ENCODE measurements at places on chromosomes 6 and 20.
A peak's percentile ranks its signal among the peaks of the same experiment; 100 is the strongest.

DNA sequence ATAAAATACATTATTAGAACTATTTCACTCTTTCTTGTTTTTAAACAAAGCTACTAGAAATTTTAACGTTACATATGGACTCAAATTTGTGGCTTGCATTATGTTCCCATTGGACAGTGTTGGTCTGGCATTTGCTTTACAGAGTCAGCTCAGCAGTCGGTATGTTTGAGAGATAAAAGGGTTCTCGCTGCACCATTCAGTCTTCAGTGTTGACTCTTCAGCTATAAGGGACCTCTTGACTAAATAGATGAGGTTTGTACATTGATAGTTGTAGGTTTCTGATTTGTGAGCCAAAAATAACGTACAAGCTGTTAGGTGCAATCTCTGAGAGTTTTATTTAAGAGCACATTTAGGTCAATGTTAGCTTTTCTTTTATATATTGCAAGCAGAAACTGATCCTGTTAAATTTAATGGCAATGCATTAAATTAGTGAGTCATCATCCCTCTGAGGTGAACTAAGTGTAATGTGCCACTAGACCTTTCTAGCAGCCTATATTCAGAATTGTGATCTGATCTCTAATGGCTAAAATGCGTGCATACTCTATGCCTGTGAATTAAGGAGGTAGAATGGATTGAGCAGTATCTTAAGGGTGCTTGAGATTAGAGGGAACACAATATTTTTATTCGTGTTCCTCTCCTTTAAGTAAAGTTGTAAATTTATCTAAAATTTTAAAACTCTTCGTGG, 485.6 kb upstream of the SYNCRIP start:
- no peak for ATAC-seq

DNA sequence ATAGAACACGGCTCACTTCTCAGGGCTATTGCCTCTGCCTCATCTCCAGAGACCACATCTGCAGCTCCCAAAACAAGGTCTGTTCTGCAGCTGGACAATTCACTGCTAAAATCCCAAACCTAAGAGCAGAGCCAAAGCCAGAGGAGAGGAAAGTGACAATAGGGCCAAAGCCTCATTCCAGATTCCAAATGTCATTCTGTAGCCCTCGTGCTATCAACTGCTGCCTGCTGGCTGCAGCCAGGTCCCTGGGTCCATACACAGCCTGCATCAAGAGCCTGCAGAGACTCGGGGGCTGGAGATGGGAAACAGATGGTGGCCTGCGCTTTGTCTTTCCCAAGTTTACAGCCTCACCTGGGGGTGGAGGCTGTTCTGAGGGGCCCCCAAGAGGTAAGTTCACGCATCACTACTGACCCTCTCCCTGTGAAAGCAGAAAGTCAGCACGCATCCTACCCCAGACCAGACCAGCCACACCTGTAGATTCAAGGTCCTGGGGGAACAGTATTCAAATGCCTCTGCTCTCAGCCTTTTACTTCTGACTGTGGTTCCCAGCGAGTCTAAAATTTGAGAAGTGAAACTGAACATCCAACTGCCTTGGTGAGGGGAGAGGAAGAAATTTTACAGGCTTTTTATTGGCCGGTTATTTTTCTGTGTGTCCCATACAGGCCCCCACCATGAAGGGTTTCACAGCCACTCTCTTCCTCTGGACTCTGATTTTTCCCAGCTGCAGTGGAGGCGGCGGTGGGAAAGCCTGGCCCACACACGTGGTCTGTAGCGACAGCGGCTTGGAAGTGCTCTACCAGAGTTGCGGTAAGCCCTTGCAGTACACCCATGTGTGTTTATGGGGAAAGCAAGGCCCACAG, at the start of gene LY86:
Gene LY86 (plus strand): TSS at position 657 of the 860 bp plus-strand sequence. CDS start 15 bp downstream, at position 672.
- peak; percentile 9 for ATAC-seq

GRCh38 chr20:56711018-56711417, 81.9 kb downstream of the TFAP2C start:
- ATAC-seq = no peak

DNA sequence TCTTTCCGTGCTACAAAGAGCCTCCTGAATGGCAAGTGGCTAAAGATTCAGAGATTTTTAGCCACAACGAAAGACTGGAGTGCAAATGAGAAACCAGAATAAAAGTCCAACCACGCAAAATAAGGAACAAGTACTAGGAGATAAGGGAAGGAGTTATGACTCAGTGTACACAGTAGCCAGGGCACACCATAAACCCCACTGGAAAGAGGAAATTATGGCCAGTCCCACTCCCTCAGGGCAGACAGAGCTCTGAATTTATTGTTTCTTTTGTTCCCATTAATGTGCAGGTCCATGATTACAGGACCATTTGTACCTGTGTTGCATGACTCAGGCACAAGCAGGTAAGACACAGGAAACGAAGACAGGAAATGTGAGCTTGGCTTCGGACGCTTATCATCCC, 150.3 kb upstream of the PREP start:
- ATAC-seq = no peak

DNA sequence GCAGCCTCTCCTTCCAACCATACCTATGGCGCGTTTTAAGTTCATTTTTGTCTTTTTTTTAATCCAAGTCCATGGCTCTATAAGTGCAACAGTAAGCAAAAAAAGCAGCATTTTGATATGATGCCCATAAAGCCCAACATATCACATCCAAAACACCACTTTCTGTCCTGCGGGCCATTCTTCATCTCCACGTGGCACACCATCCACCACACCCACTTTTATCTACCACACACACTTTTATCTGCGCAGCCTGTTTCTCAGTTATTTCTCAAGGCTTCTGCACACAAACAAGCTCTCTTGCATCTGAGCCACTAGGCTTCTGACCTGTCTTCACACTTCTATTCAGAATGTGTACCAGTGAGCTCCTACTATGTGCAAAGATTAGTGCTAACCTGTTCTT, 5.3 kb downstream of the GCLC start:
- ATAC-seq = no peak

- no peak for ATAC-seq
Measured at GRCh38 chr6:39152262-39152661, 37.3 kb upstream of the SAYSD1 start.

- ATAC-seq = no peak
Measured at GRCh38 chr20:25496968-25497401, 88.3 kb downstream of the NINL start.

GRCh38 chr6:119559586-119559985, 210.0 kb upstream of the MAN1A1 start:
- ATAC-seq = no peak

Measured in activated CD4-positive, CD25-positive, alpha-beta regulatory T cell treated with anti-CD3 and anti-CD28 coated beads, Interleukin-2, amount 50 U/mL, for 24 hours (primary cell).